A549 (cell line): ENCODE measurements at places on chromosomes 5 and 9.

DNA sequence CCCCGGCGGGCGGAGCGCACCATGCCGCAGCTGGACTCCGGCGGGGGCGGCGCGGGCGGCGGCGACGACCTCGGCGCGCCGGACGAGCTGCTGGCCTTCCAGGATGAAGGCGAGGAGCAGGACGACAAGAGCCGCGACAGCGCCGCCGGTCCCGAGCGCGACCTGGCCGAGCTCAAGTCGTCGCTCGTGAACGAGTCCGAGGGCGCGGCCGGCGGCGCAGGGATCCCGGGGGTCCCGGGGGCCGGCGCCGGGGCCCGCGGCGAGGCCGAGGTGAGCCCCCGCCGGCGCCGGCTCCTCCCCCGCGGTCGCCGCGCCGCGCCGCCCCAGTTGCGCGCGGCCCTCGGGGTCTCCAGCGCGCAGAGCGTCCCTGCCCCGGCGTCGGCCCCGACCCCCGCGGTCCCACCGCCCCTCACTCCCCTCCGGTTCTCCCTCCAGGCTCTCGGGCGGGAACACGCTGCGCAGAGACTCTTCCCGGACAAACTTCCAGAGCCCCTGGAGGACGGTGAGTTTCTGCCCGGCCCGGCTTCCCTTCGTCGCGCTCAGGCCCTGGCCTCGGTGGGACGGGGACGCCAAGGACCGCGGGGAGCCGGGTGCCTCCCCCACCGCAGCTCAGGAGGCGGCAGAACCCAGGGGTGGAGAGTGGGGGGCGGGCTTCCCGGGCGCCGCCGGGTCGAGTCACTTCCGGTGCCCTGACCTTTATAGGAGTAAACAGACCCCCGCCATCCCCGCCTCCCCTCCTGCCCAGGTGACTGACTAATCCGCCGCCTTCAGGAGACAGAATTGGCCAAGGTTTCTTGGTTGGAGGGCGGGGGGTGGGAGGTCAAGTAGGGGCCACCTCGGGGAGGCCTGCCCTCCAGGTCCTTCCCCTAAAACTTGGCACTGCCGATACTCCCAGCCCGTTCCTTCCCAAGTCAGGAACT is 665 bp downstream of the TCF7 start:
- DNase-seq, result peak; percentile 41

- no peak for DNase-seq
Measured at GRCh38 chr9:19208653-19209052, 21.8 kb upstream of the DENND4C start.

- DNase-seq, result no peak
Measured at GRCh38 chr9:95085861-95086563, 231.5 kb downstream of the FANCC start.

DNA sequence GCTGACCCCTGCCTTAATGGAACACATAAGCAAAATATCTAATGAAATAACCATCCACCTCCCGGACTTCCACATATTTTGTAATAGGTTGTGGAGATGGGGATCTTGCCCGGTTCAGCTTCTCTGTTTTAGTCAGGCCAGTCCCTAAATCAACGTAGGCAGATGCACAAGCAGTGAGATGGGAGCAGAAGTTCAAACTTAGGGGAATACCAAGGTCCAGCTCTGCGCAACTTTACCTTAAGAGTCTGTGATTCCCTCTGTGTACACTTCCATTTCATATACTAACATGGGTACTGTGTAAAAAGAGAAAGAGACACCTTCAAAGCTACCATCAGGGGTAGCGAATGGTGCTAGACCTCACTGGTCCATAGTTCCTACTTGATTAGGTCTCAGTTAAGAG is 110.9 kb downstream of the NTRK2 start:
- no peak for DNase-seq

DNA sequence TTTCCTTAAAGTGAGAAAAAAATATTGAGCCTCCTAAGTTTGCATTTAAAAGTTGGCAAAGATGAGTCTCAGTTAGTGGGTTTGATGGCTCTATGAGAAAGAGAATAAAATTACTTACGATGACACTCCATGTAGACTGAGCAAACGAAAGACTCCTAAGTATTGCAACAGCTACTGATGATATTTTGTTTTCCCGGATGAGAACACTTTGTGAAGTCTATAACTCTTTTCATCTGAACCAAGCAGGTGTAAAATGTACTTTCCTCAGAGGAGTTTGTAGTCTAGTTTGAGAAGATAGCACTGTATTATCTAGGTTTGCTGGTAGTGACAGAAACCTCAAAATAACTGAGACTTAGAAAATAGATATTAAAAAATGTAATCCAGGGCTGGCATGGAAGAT is 1.7 kb upstream of the ITK start:
- no peak for DNase-seq

DNA sequence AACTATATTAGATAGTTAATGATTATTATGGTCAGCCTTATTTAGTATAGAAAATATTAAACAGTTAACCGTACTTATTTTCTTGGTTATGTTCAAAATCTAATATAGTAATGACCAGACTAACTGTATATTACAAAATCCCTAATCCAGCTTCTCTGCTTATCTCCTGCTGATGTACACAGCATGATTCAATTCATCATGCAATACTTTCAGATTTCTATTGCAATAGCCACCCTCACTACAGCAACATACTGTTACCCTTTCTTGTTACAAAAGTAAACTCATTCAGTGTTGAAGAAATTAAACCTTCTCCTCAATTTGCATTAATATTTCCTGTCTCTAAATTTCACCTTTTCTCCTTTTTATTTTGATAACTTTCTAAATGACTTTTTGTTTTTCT is 1375.0 kb upstream of the NUDT12 start:
- no peak for DNase-seq

DNA sequence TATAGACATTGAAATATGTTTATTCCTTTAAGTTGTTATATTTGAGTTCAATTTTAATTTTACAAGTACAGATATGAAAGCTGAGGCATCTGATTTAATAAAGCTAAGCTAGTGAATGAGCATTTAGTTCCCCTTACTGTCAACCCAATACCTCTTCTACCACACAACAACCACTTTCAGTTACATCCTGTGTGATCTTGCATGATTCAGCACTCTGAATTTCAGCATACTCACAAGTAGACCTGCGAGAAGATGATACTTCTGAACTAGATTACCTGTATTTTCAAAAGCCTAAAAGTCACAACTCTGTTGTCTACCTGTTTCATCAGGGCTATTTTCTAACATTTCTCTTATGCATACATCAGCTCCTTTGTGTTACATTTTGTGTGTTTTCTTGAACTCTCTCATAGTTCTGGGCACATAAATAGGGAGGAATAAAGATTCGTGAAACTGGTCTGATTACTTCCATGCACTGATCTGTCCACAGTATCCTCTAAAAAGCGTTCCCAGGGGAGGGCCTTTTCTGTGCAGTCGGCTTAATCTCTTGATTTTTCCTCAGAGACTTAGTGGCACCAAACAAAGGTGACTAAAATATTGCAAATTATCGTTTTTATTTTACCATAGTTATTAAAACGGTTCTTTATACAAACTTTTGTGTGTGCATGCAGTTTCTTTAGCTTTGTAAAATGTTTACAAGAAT is 2025.5 kb upstream of the NUDT12 start:
- DNase-seq, result peak; percentile 25

GRCh38 chr5:132718544-132719312 is 18.6 kb downstream of the KIF3A start:
- DNase-seq, result no peak

GRCh38 chr5:139413963-139414362 is 10.1 kb upstream of the SPATA24 start:
- no peak for DNase-seq

DNA sequence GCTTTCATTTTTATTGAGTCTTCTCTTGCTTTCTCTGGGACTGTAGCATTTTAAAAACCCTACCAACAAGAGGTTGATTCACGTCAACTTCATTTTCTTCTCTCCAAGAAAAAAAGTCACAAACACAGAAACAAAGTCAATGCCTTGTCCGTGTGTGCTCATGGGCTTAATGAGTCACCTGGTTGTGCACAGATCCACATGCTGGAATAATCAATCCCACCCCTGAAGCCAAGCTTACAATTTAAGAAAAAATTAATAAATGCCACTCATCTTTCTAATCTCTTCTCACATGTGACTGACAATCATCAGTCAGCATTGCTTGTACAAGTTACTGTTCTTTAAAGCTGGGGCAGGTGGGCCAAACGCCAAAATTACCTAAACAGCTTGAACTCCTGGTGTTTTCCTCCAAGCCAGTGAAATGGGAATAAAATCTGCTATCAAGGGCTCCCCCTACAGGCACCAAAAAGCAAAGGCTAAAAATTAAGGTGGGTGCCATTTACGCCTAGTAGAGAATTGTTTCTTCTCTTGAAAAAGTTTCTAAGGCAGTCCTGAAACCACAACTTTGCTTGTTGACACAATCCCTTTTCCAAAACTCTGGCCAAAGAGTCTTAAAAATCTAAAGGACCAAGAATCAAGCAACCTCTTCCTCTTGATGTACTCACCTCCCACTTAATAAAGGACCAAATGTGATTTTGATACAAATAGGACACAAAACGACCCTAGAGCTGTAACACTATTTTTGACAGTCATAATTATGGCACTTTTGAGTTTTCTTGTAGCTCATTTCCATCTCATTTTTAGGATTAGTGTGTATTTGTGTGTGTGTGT is 21.3 kb downstream of the TRMO start:
- peak; percentile 59 for DNase-seq

GRCh38 chr9:13502484-13502883 is 223.0 kb upstream of the MPDZ start:
- DNase-seq, result no peak

DNA sequence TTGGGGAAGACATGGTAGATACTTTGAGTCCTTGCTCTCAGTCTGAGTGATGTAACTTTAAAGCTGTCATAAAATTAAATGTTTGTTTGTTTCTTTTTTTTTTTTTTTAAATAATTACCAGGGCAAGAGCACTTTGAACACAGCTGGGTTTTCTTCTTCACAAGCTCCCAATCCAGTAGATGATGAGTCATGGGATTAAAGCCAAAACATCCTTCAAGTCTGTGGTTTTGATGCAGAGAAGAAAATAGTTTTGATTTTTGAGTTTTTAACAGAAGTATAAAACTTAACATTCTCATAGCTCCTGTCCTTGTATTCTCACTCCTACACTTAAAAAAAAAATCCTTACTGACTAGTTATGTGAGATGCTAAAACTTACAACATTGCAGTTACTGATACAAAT is 34.8 kb upstream of the IL31RA start:
- peak; percentile 38 for DNase-seq

GRCh38 chr5:43309122-43309521 is 4.1 kb downstream of the HMGCS1 start:
- no peak for DNase-seq

- DNase-seq, result no peak
Measured at GRCh38 chr5:96447949-96448348, 14.9 kb upstream of the PCSK1 start.

- no peak for DNase-seq
Measured at GRCh38 chr9:136407911-136408310, 2.5 kb downstream of the ENTR1 start.

- DNase-seq, result no peak
Measured at GRCh38 chr5:119458911-119459632, 6.8 kb downstream of the HSD17B4 start.

DNA sequence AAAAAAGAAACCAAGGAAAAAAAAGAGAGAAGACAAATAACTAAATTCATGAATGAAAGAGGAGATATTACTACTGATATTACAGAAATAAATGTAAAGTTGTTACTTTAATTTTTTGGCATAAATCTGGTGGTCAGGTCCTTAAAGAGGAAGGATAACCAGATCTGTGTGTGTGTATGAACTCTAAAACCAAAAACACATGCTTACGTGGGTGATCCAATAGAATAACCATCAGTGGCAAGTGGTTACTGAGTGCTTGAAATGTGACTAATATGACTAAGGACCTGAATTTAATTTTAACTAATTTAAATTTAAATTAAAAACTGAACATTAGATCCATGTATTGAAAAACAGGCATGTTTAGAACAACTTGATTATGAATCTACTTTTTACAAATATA is 10.3 kb downstream of the SLC28A3 start:
- DNase-seq, result no peak

DNA sequence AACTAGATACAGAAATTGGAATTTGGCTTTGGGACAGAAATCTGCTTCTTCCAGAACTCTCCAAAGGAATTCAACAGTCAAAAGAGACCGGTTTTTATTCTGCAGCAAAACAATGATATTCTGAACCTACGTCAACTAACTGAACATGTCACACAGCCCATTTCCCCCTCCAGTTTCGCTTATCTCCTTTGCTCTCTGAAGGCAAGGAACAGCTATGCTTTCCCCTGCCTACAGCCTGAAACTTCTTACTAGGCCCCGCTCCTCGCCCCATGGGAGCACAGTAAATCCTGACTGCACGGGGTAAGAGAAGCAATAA is 488 bp downstream of the SKIC3 start:
- DNase-seq, result no peak

DNA sequence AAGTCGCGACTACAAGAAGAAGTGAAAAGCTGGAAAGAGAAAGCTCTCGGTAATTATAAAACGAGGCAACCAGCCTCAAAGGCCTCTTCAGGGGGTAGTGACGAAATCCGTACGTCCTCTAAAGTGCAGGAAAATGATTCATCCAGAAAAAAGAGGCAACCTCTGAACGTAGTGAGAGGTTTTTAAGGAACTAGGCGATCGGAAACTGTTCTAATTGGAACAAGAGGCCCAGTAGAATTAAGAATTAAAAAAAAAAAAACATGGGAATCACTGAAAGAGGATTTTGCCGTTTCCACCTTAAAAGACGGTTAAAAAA is 1.0 kb downstream of the CSNK1A1 start:
- DNase-seq, result no peak

DNA sequence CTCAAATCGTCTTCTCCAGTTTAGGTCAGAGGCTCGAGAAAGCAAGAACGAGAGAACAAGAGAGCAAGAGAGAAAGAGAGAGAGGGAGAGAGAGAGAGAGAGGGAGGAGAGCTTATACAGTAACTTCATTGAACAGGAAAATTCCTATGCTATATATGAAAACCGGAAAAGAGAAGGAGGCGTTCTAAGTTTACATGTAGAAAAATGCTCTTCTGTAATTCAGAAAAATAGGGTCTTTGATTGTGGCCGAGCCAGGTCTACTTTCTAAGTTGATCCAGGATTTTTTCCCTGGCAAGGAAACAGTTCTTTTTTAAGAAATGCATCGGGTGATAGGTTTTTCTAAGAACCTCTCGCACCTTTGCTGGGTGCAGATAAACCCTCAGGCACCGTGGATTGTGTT is 29.5 kb downstream of the COL15A1 start:
- no peak for DNase-seq

GRCh38 chr9:1747417-1747967 is 267.7 kb upstream of the SMARCA2 start:
- no peak for DNase-seq

- no peak for DNase-seq
Measured at GRCh38 chr5:152884006-152884405, 478.9 kb upstream of the NMUR2 start.

- no peak for DNase-seq
Measured at GRCh38 chr5:17225520-17225919, 8.1 kb downstream of the BASP1 start.

GRCh38 chr5:136979131-136979530 is 520.0 kb downstream of the SPOCK1 start:
- no peak for DNase-seq

- DNase-seq, result peak; percentile 36
Measured at GRCh38 chr5:56561-57290, 35.2 kb upstream of the PLEKHG4B start.

GRCh38 chr5:65204966-65205365 is 276.8 kb downstream of the ADAMTS6 start:
- DNase-seq, result no peak
